HFF-Myc (cell line): ENCODE measurements at places on chromosomes 6 and 20.

- DNase-seq, result no peak
Measured at GRCh38 chr6:1393641-1394283, 4.4 kb downstream of the FOXF2 start.

- no peak for DNase-seq
Measured at GRCh38 chr20:5058873-5059272, 57.6 kb upstream of the SLC23A2 start.

DNA sequence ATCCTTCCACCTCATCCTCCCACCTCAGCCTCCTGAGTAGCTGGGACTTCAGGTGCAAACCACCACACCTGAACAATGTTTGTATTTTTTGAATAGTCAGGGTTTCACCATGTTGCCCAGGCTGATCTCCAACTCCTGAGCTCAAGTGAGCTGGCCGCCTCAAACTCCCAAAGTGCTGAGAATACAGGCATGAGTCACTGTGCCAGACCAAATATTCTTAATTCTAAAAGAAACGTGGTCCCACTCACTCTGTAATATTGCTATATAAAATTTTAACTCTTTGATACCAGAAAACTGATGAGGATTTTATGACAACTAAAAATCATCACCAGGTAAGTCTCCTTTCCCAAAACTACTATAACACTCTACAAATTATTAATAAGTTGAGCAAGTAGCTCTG, 716.8 kb upstream of the GJE1 start:
- DNase-seq, result no peak

GRCh38 chr6:133740816-133741215, 148.1 kb upstream of the TCF21 start:
- DNase-seq, result no peak

DNA sequence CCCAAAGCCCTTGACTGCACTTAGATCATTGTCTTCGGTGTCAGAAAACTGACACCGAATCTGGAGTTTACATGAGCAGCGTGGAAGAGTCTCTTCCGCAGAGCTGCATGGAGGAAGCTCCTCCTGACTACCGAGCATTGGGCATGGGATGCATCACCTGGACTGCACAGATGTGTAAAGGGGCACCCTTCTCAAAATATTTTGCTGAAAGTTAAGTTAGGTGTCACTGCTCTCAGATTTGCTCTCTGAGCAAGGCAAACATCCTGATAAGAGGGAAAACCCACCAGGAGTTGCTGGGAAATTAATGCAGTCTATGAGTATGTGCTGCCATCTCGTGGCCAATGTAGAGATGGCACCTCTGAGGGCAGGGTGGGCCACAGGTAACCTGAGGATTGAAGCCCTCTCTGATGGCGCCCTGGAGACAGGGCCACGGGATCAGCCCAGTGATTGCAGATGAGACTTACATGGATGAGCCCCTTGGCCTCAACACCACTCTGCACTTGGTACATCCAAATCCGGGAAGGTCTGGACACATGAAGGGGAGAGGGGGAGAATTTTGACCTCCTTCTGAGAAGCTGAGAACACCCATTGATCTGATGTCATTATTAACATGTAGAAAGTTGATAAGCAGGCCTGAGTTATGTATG, 129.9 kb downstream of the LPA start:
- DNase-seq, result no peak

DNA sequence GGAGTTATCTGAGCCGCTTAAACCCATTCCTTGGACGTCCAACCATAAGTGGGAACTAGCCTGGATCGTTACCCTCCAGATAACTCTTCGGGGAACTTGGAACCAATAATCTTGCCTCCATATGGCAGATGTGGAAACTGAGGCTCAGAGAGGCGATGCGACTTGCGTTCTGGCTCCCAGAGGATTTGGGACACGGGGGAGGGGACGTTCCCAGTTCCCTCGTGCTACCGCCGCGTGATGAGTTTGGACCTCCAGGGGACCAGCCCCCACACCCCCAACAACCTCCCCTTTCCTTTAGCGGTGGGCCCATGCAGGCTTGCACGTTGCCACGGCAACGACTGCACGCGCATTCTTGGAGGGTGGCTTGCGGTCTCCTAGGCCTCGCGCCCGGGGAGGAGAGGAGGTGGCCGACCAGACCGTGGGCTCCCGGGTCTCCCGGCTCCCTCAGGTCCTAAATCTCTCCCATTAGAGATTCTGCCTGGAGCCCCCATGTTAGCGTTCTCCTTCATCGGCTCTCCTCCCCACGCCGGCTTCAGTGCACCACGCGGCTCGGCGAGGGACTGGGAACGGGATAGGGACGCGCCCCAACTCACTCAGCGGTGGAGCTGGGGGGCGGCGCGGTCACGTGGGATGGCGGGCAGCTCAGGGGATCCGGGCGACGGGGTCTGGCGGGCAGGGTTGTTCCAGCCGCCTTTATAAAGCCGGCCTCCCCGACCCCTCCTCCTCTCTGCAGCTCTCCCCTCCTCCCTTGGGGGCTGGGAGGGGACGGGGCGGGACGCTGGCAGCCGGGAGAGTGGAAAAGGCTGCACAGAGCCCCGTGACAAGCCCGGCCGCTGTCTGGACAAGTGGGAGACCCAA, at the start of gene PLTP:
TSS of gene PLTP (minus strand) at position 670 of the 858 bp plus-strand sequence. CDS start 703 bp downstream, outside the sequence.
- no peak for DNase-seq

DNA sequence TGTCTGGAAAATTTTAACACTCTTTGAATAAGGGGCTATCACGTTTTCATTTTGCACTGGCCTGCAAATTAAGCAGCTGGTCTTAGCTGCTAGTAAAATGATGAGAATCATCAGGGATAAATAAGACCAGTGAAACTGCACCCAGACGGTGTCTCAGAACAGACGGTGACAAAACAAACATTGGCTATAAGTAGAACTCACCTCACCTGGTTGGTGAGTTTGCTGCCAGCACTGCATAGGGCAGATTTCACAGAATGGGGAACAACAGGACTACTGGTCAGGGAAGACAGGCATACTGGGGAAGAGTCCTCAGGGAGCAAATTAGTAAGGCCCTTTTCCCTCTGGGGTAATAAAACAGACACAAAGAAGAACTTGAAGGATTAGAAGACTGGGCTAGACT, 175.9 kb upstream of the CITED2 start:
- no peak for DNase-seq

GRCh38 chr6:124682751-124683150, 279.5 kb upstream of the RNF217 start:
- no peak for DNase-seq

DNA sequence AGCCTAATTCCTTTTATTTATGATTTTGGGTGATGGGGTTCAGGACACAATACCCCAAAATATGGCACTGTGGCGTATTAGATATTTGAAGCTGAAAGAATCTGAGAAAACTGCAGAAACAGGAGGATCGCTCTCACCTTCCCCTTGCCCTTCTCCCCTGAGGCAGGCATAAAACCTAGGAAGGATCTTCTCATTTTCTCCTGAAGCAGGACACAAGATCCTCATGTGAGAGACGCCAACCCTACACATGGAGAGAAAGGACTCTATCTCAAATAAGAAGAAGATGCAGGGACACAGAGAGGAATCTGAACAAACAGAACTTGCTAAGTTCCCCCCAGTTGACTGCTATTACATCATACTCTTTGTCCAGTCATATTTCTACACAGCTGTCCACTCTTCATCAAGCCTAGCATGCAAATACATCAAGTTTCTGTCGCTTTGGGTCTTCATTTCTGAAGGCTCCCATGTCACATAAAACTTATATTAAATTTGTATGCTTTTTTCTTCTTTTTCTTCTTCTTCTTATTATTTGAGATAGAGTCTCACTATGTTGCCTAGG, 109.0 kb downstream of the DTNBP1 start:
- no peak for DNase-seq

- no peak for DNase-seq
Measured at GRCh38 chr6:144989319-144990107, 704.4 kb downstream of the UTRN start.
